ENCODE measurements at places on chromosomes 2 and 18. TPM values are rescaled to one million over a fixed set of nuclear protein-coding genes. Genes with fewer than 3 reads are reported as not detected.

GRCh38 chr2:18149660-18150246 is 271.3 kb downstream of the KCNS3 start:
- DNase-seq = no peak

DNA sequence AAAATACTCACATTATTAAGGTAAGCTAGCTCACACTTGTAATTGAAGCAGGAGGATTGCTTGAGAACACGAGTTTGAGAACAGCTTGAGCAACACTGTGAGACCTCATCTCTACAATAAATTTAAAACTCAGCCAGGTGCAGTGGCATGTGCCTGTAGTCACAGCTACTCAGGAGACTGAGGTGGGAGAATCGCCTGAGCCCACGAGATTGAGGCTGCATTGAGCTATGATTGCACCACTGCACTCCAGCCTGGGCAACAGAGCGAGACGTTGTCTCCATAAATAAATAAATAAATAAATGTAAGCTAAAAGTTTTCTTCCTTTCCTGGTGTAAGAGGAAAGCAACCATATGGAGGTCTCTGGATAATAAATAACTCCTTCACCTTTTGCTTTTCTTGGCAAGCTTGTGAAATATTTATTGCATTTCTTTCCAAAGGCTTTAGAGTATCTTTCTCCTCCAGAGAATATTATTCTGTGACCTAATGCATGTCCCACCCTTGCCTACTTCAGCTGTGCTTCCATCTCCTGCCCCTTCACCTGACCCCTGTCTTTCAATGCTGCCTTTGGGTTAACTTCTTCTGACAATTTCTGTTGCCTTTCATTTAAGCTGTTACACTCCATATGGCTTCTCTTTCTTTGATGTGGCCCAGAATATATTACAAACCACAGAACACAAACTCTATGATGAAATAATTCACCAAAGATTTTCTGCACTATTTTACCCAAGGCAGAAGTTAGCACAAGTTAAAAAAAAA is 280.7 kb upstream of the RND3 start:
- no peak for DNase-seq

GRCh38 chr18:75111760-75112159 is 97.2 kb downstream of the PTGR3 start:
- no peak for DNase-seq

DNA sequence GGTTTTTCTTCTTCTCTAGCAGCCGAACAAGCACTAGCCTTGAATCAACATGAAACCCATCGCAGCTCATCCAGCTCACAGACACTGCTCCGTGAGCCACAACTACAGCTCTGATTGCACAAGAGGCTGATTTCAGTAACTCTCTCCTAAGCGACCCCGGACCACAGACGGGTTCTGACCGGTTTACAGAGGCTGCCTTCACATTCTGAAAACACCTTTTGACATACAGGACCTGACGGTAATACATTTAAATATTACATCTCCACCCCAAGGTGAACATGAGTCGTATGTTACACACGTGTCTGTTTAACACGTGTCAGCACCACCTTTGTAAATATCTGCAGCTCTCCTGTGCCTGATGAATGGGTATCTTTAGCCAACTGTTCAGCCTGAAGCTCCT is 120.7 kb downstream of the TMEM18 start:
- DNase-seq = no peak

- DNase-seq = no peak
These were observed 101.2 kb downstream of the PTPN4 start for GRCh38 chr2:119860924-119861323.

Gene ALPP
- not detected for total RNA-seq

Gene ZC3H15
- total RNA-seq = 73.2 TPM

Gene HJURP
- not detected for total RNA-seq

Gene TCF23
- total RNA-seq = not detected

Data from naive thymus-derived CD8-positive, alpha-beta T cell (primary cell).